ENCODE measurements at places on chromosomes 11 and 22. TPM values are rescaled to one million over a fixed set of nuclear protein-coding genes. Genes with fewer than 3 reads are reported as not detected.

Gene SPDYC
- not detected for total RNA-seq

Gene TMEM151A
- not detected for total RNA-seq

Gene ALKBH3
- 39.0 TPM for total RNA-seq

DNA sequence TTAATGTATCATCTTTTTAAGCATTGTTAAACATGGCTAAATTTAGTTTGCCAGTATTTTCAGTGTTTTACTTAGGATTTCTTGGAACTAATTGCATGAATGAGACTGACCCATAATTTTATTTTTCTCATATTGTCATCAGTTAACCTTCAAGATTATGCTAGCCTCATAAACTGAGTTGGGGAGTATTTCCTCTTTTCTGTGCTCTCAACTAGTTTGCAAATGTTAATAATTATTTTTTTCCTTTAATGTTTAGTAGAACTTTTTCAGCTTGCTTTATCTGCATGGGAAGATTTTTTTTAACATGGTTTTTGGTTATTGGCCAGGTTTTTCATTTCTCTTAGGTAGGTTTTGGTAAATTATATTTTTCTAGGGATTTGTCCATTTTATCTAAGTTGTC, 235.4 kb upstream of the SESN3 start:
- DNase-seq, result no peak

Gene NF2
- total RNA-seq, result 45.0 TPM

GRCh38 chr22:49712195-49712791, 115.4 kb downstream of the BRD1 start:
- no peak for DNase-seq

GRCh38 chr11:416757-417621, 2.2 kb upstream of the SIGIRR start:
- no peak for DNase-seq

GRCh38 chr22:38233427-38233826, 31.6 kb downstream of the MAFF start:
- DNase-seq, result no peak
